GM04504 (cell line): ENCODE measurements at places on chromosomes 4 and X.

GRCh38 chr4:73715659-73716058 lies 24.7 kb upstream of the CXCL8 start:
- DNase-seq = no peak

DNA sequence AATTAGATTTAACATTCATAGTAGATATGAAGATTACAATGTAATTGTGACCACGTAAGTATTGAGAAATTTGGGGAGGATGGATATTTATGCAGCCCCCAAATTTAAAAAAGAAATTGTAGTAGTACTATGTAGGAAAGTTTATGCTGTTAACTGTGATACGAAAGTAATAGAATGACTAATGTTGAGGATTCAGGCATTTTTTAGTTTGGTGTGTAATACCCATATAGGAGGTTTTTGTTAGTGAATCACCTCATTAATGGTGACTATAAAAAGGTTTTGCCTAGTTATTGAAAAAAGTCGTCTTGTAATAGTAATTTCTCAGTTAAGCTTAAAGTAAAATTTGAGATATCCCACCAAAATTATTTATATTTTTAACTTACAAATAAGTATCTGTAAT lies 67.2 kb downstream of the SMARCAD1 start:
- peak; percentile 18 for DNase-seq

- DNase-seq = no peak
These were observed 59.6 kb downstream of the LNX1 start for GRCh38 chr4:53531585-53532224.

GRCh38 chr4:74402692-74403456 lies 37.9 kb downstream of the EREG start:
- DNase-seq = no peak

- DNase-seq = no peak
These were observed 47.9 kb upstream of the PAGE3 start for GRCh38 chrX:55312655-55313054.

- no peak for DNase-seq
These were observed 402.8 kb upstream of the CXorf51A start for GRCh38 chrX:147217334-147217733.
